ENCODE measurements at places on chromosomes 13 and 19.
A peak's percentile ranks its signal among the peaks of the same experiment; 100 is the strongest.

DNA sequence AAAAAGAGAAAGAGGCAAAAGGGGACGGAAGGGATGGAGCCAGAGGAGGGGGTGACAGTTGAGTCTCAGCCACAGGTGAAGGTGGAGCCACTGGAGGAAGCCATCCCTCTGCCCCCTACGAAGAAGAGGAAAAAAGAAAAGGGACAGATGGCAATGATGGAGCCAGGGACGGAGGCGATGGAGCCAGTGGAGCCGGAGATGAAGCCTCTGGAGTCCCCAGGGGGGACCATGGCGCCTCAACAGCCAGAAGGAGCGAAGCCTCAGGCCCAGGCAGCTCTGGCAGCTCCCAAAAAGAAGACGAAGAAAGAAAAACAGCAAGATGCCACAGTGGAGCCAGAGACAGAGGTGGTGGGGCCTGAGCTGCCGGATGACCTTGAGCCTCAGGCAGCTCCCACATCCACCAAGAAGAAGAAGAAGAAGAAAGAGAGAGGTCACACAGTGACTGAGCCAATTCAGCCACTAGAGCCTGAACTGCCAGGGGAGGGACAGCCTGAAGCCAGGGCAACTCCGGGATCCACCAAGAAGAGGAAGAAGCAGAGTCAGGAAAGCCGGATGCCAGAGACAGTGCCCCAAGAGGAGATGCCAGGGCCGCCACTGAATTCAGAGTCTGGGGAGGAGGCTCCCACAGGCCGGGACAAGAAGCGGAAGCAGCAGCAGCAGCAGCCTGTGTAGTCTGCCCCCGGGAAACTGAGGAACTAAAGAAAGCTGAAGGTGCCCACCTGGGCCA, 2.5 kb downstream of the POLR1G start:
- DNase-seq = no peak

DNA sequence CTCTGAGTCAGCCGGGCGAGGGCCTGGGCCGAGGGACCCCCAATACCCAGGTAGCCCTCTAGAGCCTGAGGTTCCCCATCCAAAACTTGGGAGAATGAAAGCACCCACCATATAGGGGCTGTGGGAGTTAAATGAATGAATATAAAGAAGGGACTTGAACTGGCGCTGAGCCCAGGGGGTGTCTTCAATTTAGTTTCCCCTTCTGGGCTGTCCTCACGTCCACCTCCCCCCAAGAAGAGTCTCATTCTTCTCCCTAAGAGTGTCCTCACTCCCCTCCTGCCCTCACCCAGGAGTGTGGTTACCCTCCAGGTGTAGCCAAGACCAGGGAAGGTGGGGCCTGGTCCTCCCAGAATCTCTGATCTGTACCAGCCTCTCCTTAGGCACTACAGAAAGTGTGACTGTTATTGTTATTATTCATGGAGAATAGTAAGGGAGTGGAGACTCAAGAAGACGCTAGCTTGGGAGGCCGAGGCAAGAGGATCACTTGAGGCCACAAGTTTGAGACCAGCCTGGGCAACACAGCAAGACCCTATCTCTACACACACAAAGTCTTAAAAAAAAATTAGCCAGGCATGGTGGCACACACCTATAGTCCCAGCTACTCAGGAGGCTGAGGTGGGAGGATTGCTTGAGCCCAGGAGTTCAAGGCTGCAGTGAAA, 2.7 kb downstream of the CD79A start:
- no peak for DNase-seq

DNA sequence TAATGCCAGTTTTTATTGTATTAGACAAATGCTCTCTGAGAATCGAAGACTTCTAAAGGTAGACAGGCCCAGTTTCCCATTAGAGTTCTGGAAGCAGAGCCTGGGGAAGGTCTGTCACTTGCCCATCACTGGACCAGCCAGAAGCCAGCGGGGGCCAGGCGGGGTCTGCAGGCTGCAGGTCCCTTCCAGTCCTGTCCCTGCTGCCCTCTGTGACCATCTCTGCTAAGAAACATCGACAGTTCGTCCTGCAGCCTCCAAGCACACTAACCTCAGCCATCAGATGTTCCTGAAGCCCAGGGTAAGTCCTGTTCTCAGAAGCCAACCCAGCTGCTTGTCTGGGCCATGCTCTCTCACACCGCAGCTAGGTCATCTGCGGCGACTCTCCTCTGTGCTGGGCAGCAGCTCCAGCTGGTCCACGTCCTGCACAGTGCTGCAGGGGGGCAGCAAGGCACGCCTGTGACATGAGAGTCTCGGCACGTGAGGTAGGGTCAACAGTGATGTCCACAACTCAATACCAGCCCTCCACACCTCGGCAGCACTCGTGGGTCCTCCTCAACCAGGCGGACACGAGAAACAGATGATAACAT, 2.9 kb upstream of the ADPRHL1 start:
- no peak for DNase-seq

- DNase-seq = no peak
These were observed 43.8 kb downstream of the KLF12 start for GRCh38 chr13:74090397-74090796.

- no peak for DNase-seq
These were observed 91.6 kb downstream of the RGCC start for GRCh38 chr13:41548910-41549309.

DNA sequence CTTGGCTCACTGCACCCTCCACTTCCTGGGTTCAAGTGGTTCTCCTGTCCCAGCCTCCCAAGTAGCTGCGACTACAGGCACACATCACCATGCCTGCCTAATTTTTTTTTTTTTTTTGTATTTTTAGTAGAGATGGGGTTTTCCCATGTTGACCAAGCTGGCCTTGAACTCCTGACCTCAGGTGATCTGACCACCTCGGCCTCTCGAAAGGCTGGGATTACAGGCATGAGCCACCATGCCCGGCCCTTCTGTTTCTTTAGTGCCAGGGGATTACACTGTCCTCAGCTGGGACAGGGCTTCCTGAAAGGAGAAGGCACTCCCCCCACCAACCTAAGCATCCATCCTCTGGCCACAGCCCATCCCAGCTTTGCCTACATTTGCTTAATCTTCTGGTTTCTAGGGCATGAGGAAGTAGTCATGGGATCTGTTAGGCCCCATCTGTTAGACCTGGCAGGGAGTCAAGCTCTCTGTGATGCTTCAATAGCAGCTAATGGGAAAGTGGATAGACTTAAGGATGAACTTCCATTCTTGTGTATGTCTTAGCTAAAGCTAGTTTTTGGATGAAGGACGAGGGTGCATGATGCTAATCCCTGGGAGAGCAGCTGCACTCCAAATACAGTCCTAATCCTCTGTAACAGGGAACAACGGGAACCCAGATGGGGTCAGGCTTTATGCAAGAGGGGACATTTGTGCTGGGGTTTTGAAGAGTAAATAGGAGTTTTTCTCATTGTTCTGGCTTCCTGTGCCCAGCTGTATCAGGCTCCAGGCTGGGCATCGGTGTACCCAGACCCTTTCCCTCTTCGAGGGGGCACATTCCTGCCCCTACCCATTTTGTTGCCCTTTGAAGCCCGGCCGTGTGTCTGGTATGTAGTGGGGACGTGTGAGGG, 2.6 kb downstream of the VAV1 start:
- no peak for DNase-seq

DNA sequence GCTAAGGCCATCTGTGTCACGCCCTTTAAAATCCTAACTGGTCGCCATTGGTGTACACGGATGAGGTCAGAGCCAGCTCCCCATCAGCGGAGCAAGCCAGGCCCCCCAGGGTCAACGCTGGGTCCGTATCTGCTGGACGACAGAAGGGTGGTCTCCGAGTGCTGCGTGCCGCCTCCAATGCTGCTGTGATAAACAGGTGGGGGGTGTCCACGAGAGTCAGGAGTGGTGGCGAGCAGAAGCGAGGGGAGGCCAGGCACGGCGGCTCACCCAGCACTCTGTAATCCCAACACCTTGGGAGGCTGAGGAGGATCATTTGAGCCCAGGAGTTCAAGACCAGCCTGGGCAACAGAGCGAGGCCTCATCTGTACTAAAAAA, 30.8 kb upstream of the CACTIN start:
- no peak for DNase-seq

DNA sequence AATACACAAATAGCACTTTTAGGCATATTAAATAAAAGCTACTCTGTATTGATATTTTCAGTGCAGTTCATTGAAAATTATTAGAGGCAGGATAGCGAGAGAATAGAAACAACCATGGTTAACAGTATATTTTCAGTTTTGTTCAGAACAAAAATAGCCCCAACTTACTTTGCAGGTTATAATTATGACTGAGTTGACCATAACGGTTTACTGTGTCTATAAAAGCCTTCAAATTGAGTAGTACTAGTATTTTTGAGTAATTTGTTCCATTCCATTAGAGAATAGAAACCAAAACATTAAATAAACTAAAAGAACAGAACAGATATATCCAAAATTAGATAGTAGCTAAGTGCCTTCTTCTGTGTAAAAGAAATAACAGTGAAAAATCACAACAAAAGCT, 1108.4 kb upstream of the PCDH20 start:
- no peak for DNase-seq

DNA sequence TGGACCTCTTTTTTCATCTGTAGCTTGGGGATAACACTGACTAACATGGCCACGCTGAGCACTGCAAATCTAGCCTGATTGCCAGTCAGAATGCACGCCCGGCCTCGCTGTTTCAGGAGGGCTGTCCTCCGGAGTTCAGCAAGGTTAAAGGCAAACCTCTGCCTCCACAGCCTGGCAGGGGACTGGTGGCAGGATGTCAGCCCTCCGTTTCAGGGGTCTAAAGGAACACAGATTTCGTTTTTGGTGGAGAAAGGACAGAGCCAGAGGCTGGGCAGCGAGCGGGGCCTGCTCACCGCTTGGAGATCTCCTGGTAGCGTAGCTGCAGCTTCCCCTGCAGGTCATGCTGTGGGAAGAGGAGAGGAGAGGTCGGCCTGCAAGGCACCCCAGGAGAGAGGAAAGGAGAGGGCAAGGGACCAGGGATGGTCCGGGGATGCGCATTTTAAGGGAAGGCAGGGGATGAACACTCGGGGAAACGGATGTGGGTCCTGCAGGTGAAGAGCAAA, 560 bp downstream of the NDUFA7 start:
- DNase-seq = peak; percentile 61

Measured in mesendoderm (in vitro differentiated cells).